ENCODE measurements at places on chromosomes 5 and 9.

DNA sequence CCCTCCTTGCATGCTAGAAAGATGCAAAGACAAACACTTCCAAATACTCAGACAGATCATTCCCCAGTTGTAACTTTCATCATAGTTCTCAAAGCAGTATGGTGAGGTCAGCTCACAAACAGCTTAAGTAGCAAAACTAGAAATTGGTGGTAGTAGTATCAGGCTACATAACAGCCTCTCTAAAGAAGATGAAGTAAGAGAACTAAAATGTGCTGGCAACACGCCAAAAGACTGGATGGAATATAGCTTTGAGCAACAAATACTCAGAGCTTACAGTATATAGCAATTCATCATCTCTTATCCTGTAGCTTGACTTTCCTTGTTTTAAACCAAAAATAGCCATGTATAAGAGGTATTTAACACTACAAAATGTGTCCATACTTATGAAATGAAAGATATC, 7.5 kb downstream of the PFDN1 start:
- no peak for DNase-seq

- no peak for DNase-seq
These were observed 2.8 kb upstream of the WWC1 start for GRCh38 chr5:168288349-168289245.

DNA sequence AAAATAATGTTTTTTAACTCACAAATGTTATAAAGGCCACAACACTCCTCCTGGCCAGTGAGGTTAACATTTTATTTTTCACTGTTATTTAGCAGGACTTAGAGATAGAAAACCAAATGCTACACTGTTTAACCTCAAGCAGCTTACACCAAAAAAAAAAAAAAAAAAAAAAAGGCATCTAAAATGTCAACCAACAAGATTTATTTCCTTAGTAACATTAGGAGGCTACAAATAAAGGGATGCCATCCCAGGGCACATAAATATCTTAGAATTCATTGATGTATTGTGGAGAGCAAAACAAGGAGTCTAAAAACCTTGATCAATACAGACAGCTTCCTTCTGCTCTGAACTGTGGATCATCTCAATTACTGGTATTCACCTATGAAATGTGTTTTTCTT, 53.7 kb downstream of the ELAVL2 start:
- no peak for DNase-seq

GRCh38 chr9:2396622-2397285, 224.8 kb upstream of the VLDLR start:
- no peak for DNase-seq

- no peak for DNase-seq
These were observed 12.3 kb downstream of the FNBP1 start for GRCh38 chr9:130030651-130031127.
